Mucosa of descending colon (tissue), 3 donors: ENCODE measurements at places on chromosomes 1 and 21.

DNA sequence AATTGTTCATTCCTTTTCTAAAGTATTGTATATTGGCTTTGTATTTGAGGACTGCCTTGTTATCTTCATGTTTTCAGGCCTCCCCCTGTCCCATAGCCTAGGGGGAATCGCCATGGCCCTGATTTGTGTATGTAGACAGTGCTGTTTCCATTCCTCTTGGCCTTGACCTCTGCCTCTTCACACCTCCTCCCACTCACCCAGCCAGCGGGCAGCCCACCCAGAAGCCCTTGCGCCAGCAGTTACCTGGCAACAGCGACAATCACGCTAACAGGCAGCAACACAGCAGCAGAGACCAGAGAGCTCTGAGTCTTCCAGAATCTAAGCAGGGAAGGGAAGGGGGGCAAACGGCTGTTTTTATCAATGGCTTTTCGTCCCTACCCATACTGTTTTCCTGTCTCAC, 50.0 kb upstream of the NPL start:
- no peak for DNase-seq

DNA sequence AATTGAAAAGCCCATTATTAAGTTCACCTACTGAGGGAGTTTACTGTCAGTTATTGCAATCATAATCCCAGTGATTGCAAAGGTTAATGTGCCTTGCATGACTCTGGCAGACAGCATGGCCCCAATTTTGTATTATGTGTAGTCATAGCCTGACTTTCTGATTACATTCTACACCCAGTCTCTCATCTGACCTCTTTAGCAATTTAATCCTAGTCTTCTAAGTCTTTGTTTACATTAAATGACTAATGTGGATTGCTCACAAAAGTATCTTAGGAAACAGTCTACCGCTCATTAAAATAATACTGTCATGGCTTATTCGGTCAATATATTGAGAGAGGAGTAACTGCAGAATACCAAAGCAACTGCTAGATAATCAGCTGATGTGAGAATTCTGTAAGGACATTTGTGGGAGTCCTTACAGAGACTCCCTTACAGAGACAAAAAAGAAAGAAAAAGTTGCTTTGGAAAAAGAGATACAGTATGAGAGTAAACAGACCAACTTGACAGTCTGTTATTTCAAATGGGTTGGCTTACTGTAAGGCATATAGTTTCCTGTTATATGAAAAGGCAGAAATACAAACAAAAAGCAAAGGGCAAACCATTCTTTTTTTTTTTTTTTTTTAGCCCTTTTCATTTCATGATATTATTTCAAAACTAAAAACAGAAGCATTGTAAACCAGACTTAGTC, 42.8 kb downstream of the SMG7 start:
- no peak for DNase-seq

DNA sequence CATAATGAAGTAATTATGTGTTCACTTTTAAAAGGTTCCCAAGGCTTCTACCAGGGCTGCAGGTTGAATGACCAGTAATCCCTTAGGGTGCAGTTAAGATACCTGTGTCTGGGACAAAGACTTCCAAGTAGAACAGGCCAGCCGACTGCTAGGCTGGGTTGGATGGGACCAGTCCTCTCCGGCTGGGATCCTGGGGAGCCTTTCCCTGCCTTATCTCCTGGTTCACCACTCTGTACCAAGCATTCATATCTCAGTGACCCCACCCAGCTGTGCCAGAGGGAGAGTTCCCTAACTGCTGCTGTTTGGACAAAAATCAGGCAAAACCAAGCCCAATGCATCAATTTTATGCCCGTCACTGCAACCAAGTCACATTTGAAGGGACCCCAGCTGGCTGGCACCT, 116.2 kb upstream of the ATP1A1 start:
- peak; percentile 71 for DNase-seq

GRCh38 chr1:165330483-165330882, 26.0 kb downstream of the LMX1A start:
- no peak for DNase-seq

DNA sequence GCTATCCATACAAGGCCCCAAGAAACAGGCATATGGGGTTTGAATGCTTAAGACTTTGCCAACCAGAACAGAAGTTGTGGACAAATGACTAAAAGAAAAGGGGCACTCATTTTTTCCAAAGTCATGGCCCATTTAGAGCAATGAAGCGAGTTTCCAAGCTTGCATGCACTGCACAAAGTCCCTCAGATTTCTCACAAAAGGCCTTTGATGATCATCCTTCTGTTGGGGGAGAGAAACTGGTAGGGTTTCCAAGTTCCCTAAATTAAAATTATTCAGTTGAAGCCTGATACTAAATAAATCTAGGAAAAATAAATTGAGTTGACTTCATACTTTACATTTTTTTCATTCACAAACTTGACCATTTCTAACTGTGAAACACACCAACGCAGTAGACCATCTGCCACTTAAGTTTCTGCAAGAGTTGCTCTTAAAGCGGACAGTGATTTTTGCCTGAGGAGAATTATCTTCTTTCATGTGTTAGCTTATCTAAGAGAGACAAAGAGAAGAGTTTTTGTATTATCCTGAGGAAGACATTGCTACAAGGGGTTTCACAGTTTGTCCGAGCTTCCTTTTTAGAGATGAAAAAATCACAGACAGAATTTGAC, 139.2 kb downstream of the SEC16B start:
- no peak for DNase-seq

DNA sequence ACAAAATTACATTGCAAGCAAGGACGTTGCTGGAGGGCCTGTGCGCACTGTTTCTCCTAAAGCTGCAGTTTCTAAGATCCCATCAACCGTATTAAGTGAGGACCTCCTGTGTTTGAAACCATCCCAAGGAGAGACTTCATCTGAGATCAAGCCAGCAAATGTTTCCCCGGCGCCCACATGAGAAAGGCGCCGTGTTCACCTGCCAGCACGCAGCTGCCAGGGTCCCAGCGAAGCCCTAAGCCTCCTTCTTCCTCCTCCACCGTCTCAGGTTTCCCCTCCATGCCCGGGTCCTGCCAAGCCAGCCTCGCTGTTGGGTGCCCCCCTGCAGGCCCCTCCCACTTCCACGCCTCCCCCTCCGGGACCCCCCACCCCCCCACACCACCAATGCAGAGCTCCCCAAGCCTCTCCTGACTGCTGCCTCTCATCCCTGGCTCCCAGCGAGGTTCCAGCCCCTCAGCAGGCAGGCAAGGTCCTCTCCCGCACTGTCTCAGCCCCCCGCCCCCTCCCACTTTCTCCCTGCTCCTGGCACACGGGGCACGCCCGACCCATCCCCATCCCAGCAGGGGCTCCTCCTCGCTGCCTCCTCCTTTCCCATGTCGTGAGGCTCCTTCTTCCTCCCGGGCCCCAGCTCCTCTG, 8.6 kb upstream of the TFF1 start:
- no peak for DNase-seq

- DNase-seq: no peak
Observed at GRCh38 chr1:156270314-156270713, 12.3 kb downstream of the SMG5 start.

GRCh38 chr1:20059847-20060246, 10.1 kb upstream of the PLA2G5 start:
- DNase-seq: no peak

- peak; percentile 87 for DNase-seq
Observed at GRCh38 chr1:11037740-11038182, 9.3 kb downstream of the MASP2 start.

DNA sequence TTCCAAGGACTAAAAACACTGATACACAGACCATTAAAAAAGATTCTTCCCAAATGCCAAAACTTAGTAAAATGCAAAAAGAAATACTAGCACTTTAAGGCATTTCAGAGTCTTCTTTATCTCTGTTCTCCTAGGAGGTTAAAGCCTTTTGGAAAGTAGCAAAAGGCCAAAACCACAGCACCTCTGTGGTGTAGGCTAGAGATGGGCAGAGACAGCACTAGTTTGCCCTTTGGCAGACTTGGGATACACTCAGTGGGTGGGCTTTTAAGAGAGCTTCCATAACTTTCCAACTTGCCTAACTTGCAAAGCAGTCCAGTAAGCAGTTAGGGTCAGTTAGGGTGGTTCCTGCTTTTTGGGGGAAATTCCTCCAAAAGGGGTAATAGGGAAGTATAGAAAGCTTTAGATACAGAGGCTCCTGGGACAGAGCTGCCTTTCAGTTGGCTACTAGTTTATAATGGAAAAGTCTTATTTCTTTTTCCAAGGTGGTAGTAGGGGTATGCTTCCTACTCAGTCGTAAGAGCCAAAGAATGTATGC, 17.9 kb upstream of the PTCH2 start:
- DNase-seq: no peak

DNA sequence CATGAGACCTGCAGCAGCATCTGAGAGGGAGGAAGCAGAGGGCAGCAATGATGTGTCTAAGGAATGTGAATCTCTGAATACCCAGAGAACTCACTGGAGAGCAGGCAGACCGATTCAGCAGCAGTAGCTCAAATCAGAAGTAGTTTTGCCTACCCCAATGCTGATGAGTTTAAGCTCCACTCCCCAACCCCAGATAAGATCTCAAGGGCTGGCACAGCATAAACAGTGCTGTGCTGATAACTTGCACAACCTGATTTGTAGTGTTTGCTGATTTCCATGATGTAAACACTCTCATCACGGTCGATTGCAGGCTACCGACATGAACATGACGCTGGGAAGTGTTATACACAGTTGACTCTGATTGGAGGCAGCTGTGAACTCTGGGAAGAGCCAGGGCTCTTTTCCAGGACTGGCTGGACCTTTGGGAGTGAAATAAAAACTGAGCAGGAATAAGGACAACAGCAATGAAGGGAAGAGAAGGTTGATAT, 11.2 kb upstream of the HMGCS2 start:
- peak; percentile 85 for DNase-seq

DNA sequence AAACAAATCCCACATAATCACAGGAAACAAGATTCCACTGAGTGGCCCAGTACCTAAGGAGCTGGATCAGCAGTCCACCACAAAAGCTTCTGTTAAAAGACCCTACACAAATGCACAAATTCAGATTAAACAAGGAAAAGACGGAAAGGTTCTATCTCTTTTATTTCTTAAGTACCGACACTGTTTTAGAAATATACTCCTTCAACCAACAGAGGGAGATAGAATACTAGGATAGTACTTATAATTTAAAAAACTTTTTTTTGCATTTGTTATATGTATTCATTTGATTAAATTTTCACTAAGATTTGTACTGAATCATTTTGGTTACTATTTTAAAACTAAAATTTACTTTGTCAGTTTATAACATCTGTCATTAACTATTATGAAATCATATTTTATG, 12.5 kb downstream of the CDC7 start:
- no peak for DNase-seq

GRCh38 chr21:25421321-25422028, 185.8 kb downstream of the MRPL39 start:
- peak; percentile 50 for DNase-seq

DNA sequence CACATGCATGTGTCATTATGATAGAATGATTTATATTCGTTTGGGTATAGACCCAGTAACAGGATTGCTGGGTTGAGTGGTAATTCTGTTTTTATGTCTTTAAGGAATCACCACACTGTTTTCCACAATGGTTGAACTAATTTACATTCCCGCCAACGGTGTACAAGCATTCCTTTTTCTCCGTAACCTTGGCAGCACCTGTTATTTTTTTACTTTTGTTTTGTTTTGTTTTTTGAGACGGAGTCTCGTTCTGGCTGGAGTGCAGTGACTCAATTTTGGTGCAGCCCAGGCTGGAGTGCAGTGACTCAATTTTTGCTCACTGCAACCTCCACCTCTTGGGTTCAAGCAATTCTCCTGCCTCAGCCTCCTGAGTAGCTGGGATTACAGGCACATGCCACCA, 8.5 kb upstream of the S100B start:
- DNase-seq: no peak

- no peak for DNase-seq
Observed at GRCh38 chr1:152167835-152168534, 9.0 kb upstream of the RPTN start.

DNA sequence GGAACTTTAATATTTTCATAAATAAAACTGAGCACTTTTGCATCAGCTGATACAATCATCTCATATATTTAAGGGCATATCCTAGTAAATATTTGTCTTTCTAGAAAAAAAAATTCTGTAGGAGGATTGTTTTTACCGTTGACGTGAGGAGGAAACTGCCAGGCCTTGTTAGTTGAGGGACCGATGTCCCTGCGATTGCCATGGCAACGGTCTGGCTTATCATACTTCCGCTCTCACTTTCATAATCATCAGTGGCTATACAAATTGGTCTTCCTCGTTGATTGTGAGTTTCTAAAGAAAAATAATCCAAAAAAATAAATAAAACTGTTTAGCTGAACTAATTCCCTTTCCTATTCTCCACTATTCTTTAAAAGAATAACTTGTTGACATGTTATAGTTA, 69.3 kb upstream of the ANGPTL3 start:
- no peak for DNase-seq

- DNase-seq: no peak
Observed at GRCh38 chr1:163361123-163361934, 39.6 kb downstream of the NUF2 start.

DNA sequence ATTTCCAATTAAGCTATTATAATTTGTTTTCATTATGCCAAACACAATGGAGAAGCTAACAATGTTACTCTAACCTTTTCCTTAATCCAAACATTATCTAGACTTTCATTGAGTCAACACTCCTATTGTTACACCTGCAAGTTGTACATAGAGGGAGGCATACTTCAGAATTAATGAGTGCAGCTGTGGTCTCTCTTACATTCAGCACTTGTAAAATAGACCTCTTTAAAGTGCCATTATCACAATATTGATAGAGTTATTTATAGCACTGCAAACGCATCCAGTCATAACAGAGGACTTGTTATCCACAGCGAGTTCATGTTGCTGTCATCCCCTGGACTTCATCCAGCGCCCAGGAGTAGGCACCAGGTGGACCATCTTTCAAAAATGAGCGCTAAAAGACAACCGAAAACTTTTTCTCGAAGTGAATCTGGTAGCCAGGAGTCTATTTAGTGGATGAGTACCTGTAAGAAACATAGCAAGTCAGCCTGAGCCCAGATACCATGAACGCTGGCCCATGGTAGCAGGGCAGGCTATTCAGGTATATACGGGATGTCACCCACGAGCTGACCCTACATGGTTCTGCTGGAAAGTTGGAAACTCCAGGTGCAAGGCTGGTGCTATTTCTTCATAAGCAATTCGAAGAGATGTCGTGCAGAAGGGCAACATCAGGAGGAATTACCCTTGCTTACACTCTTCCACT, 70.6 kb upstream of the NFIA start:
- no peak for DNase-seq

GRCh38 chr1:1069056-1069710, 4.9 kb downstream of the RNF223 start:
- peak; percentile 93 for DNase-seq

- DNase-seq: no peak
Observed at GRCh38 chr1:232598133-232598532, 31.8 kb downstream of the SIPA1L2 start.

DNA sequence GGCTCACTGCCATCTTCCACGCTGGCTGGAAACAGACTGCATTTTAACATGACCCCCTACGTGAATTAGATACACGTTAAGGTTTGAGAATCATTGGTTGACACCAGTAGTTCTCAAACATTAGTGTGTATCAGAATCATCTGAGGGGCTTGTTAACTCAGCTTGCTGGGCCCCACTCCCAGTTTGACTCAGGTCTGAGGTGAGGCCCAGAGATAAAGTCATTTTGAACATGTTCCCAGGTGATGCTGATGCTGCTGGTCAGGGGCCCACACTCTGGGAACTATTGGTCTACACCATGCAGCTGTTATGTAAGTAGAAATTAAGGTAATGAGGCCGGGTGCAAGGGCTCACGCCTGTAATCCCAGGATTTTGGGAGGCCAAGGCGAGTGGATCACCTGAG, 1.3 kb downstream of the LSM10 start:
- DNase-seq: no peak

- DNase-seq: no peak
Observed at GRCh38 chr1:244968881-244969280, 104.5 kb upstream of the HNRNPU start.

GRCh38 chr1:86104606-86105532, 51.7 kb downstream of the COL24A1 start:
- DNase-seq: peak; percentile 36
